Uterus (tissue), 4 donors: ENCODE measurements at places on chromosomes 16 and 17. TPM values are rescaled to one million over a fixed set of nuclear protein-coding genes. Genes with fewer than 3 reads are reported as not detected.

- H3K36me3 ChIP-seq, result no peaks in the 10 kb centered on the region
- H3K4me1 ChIP-seq, result no peaks in the 10 kb centered on the region
- H3K4me3 ChIP-seq, result no peak overlapping the region
- no peak for DNase-seq
- no peak overlapping the region for H3K27ac ChIP-seq
These were observed 792.0 kb downstream of the KCNJ2 start for GRCh38 chr17:70961341-70961740.

MCRIP2 gene
- 62.0 TPM for total RNA-seq

DNA sequence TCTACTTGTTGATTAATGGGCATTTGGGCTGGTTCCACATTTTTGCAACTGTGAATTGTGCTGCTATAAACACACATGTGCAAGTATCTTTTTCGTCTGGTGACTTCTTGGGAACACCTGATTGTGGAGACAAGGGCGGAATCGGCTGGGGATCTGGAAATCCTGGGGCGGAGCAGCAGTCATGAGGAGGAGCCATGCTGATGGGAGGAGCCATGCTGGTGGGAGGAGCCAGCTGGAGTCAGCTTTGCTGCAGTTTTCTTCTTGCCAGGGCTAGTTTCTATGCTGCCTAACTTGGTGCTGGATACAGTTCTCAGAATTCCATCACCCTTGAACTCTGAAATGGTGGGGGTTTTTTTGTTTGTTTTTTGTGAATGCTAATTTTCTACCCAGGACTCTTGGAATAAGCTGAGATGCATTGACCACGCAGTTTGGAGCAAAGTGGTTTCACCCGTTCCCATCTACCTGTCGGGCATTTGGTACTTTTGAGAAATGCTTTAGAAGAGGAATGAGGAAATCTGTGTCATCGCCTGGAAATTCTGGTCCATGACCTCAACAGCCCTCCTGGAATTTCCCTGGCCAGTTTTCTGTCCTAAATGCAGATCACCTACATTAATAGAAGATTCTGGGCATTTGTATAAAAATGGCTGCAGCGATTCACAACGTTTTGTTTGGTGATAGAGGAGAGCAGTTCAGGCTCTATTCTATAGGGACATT, 217.4 kb upstream of the ZFHX3 start:
- H3K27me3 ChIP-seq, result no peaks in the 10 kb centered on the region
- no peak overlapping the region for H3K27ac ChIP-seq
- H3K4me3 ChIP-seq, result no peak overlapping the region
- no peaks in the 10 kb centered on the region for H3K36me3 ChIP-seq
- H3K4me1 ChIP-seq, result no peaks in the 10 kb centered on the region

DNA sequence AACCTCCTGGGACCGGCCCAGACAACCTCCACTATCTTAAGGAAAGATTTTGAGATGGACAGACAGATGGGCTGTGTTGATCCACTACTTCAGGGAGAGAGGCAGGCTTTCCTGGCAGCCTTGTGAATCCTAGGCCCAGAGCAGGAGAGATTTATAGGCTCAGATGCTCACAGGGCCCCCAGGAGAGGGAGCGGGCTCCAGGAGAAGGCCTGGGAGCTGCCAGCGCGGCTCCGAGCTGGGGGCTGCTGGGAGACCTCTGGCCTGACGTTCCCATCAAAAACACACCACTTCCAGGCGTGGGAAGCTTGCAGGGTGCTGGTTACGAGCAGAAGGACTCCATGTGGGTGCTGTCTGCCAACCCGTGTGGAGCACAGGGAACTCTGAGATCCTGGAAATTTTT, 53.2 kb downstream of the MYH11 start:
- peak; percentile 71 for DNase-seq
- H3K4me1 ChIP-seq, result peaks cover 17% of the 10 kb centered on the region
- H3K27ac ChIP-seq, result peak overlapping the region; percentile 65
- no peaks in the 10 kb centered on the region for H3K36me3 ChIP-seq
- H3K27me3 ChIP-seq, result no peaks in the 10 kb centered on the region

PYY gene
- total RNA-seq, result not detected

C16orf89 gene
- 1.1 TPM for total RNA-seq

DNA sequence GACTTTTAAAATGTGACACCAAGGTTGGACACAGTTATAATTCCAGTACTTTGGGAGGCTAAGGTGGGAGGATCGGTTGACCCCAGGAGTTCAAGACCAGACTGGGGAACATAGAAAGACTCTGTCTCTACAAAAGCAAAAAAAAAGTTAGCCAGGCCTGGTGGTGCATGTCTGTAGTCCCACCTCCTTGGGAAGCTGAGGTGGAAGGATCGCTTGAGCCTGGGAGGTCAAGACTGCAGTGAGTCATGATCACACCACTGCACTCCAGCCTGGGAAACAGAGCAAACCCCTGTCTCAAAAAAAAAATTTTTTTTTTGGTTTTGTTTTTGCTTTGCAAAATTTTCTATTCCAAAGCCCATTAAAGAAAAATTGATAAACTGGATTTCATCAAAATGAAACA, 281.4 kb downstream of the BCAS3 start:
- no peak overlapping the region for H3K4me3 ChIP-seq
- H3K27ac ChIP-seq, result no peak overlapping the region
- DNase-seq, result no peak
- H3K4me1 ChIP-seq, result no peaks in the 10 kb centered on the region
- H3K36me3 ChIP-seq, result no peaks in the 10 kb centered on the region

GRCh38 chr16:13351601-13352217, 450.3 kb downstream of the SHISA9 start:
- no peaks in the 10 kb centered on the region for H3K27me3 ChIP-seq
- no peaks in the 10 kb centered on the region for H3K36me3 ChIP-seq
- DNase-seq, result no peak
- H3K4me3 ChIP-seq, result no peak overlapping the region

HID1 gene
- 46.2 TPM for total RNA-seq

GGT6 gene
- total RNA-seq, result 0.29 TPM

OR1A1 gene
- not detected for total RNA-seq

DNA sequence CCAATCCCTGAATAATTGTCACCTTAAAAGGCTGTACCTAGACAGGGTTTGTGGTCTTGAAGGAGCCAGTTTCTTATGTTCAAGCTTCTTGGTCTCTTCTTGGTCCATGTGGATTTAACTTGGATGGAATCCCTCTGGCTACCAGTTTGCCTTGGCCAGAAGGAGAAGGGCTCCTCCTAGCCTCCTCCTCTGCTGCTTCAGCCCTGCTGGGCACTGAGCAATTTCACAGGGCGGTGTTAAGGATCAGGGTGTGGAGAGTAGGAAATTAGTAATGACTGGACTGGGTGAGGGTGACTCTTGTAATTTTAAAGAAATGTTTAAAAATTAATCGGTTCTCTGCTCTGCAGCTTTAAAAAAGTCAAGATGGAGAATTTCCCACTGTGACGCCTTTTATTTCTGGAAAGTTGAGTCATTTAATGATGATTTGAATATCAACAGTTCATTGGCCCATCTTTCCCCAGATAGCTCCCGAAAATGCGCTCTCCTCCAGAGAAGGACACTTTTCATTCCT, 96.4 kb downstream of the MSI2 start:
- H3K4me3 ChIP-seq, result no peak overlapping the region
- DNase-seq, result no peak
- no peaks in the 10 kb centered on the region for H3K27me3 ChIP-seq
- no peaks in the 10 kb centered on the region for H3K4me1 ChIP-seq

DNA sequence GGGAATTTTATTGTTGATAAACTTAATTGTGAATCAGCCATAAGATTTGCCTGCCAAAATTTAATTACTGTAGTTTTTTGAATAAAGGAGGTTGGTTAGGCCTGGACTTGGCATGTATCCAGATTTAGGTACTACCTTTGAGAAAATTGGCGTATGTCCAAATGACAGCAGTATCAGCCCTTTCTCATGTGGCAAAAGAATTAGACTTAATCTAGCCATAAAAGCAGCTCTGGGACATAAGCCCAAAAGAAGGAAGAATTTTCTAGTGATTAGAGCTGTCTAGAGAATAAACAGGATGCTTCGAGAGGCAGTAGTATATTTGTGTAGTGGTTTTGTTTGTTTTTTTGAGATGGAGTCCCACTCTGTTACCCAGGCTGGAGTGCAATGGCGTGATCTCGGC, 27.7 kb downstream of the PPM1E start:
- no peaks in the 10 kb centered on the region for H3K36me3 ChIP-seq
- no peak overlapping the region for H3K4me3 ChIP-seq
- no peak overlapping the region for H3K27ac ChIP-seq
- DNase-seq, result no peak

GRCh38 chr16:28139530-28139929, 72.2 kb downstream of the XPO6 start:
- H3K4me1 ChIP-seq, result no peaks in the 10 kb centered on the region
- no peak overlapping the region for H3K4me3 ChIP-seq
- DNase-seq, result no peak
- no peak overlapping the region for H3K27ac ChIP-seq

- H3K36me3 ChIP-seq, result no peaks in the 10 kb centered on the region
- H3K27ac ChIP-seq, result no peak overlapping the region
- peaks cover 6% of the 10 kb centered on the region for H3K27me3 ChIP-seq
- no peaks in the 10 kb centered on the region for H3K4me1 ChIP-seq
These were observed 1.2 kb upstream of the C17orf113 start for GRCh38 chr17:42051645-42052044.

ESRP2 gene
- 5.3 TPM for total RNA-seq

RRAD gene
- total RNA-seq, result 20.5 TPM

SLC16A11 gene
- total RNA-seq, result 0.14 TPM

ERN2 gene
- 0.26 TPM for total RNA-seq

DNA sequence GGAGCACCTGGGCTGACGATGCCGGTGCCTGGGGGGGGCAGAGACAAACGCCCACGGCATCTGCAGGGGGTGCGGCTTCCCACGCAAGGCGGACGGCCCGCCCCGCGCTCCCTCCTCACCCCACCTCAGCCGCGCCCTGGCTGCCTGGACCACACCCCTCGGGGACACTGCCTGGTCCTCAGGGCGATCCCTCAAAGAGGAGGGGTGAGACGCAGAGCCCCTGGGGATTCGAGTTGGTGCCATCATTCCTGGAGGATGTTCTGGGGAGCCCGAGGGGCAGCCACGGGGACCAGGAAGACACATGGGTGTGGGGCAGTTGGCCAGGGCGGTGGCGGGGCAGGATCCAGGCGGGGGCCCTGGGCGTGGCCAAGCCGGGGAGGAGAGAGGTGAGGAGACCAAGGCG, 3.9 kb downstream of the IGFALS start:
- no peak overlapping the region for H3K27ac ChIP-seq
- H3K4me3 ChIP-seq, result no peak overlapping the region
- no peaks in the 10 kb centered on the region for H3K27me3 ChIP-seq
- no peak for DNase-seq

GRCh38 chr17:44589316-44590071, 32.2 kb downstream of the FZD2 start:
- H3K27me3 ChIP-seq, result no peaks in the 10 kb centered on the region
- no peaks in the 10 kb centered on the region for H3K4me1 ChIP-seq
- H3K4me3 ChIP-seq, result no peak overlapping the region
- no peak overlapping the region for H3K27ac ChIP-seq
- DNase-seq, result no peak
- no peaks in the 10 kb centered on the region for H3K36me3 ChIP-seq

DNA sequence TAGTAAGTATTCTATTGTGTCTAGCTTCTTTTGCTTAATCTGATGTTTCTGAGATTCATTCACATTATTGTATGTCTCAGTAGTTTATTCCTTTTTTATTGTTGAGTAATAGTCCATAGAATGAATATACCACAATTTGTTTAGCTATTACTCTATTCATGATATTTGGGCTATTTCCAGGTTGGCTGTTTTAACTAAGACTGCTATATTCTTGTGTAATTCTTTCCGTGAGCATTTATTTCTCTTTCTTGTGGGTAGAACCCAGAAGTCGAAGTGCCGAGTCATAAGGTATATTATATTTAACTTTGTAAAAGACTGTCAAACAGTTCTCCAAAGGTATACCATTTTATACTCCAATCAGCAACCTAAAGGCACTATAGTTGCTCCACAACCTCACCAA, 160.8 kb downstream of the ANKFN1 start:
- H3K27me3 ChIP-seq, result no peaks in the 10 kb centered on the region
- no peaks in the 10 kb centered on the region for H3K36me3 ChIP-seq
- H3K4me3 ChIP-seq, result no peak overlapping the region
- H3K27ac ChIP-seq, result no peak overlapping the region
- no peak for DNase-seq

KRTAP4-9 gene
- total RNA-seq, result not detected

SDR42E2 gene
- not detected for total RNA-seq

DNA sequence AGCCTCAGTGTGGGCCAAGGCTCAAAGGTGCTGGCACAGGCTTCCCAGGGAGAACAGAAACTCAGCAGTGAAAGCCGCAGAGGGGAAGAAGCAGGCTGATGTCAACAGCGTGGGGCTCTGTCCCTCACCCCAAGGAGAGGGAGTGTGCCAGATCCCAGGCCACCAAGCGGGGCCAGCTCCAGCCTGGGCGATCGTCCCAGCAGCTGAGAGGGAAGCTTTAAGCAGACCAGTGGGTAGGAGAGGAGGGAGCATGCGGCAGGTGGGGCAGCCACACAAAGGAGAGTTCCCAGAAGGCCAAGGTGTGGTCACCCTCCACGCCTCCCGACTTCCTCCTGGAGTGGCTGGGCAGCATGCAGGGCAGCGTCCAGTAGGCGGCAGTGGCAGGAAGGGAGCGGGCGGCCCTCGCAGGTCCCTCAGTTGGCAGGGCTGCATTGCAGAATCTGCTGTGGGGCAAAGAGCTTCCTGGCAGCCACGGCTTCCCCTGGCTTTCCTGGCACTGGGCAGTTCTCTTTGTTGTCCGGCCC, 6.0 kb downstream of the SYNGR2 start:
- H3K36me3 ChIP-seq, result no peaks in the 10 kb centered on the region
- peak overlapping the region; percentile 81 for H3K27ac ChIP-seq
- H3K4me1 ChIP-seq, result no peaks in the 10 kb centered on the region
- H3K4me3 ChIP-seq, result no peak overlapping the region

DNA sequence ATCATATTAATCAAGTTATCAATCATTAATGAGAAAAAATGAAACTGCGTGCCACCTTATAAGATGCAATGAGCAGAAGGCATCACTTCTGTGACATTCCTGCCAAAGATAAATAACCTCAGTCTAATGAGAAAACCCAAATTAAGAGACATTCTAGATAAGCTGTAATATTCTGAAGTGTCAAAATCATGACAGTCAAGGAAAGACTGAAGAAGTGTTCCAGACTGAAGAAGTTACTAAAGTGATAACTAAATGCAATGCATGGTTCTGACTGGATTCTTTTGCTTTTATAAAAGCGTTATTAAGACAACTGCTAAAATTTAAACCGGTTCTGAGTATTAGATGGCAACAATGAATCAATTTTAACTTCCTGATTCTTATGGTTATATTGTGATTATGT, 30.9 kb downstream of the BRIP1 start:
- H3K27me3 ChIP-seq, result no peaks in the 10 kb centered on the region
- no peak overlapping the region for H3K4me3 ChIP-seq
- no peak overlapping the region for H3K27ac ChIP-seq
- H3K36me3 ChIP-seq, result no peaks in the 10 kb centered on the region

KRT31 gene
- not detected for total RNA-seq

GRCh38 chr17:17681744-17682292, 560 bp downstream of the RAI1 start:
- H3K27me3 ChIP-seq, result no peaks in the 10 kb centered on the region
- no peaks in the 10 kb centered on the region for H3K36me3 ChIP-seq
- peak overlapping the region; percentile 91 for H3K27ac ChIP-seq
